Esophagus squamous epithelium (tissue), 5 donors: ENCODE measurements at places on chromosomes 5 and 9. TPM values are rescaled to one million over a fixed set of nuclear protein-coding genes. Genes with fewer than 3 reads are reported as not detected.

- no peak for DNase-seq
These were observed 166.9 kb downstream of the SNCAIP start for GRCh38 chr5:122478741-122479442.

GRCh38 chr5:119220576-119221197 is 135.1 kb upstream of the TNFAIP8 start:
- no peak for DNase-seq

DNA sequence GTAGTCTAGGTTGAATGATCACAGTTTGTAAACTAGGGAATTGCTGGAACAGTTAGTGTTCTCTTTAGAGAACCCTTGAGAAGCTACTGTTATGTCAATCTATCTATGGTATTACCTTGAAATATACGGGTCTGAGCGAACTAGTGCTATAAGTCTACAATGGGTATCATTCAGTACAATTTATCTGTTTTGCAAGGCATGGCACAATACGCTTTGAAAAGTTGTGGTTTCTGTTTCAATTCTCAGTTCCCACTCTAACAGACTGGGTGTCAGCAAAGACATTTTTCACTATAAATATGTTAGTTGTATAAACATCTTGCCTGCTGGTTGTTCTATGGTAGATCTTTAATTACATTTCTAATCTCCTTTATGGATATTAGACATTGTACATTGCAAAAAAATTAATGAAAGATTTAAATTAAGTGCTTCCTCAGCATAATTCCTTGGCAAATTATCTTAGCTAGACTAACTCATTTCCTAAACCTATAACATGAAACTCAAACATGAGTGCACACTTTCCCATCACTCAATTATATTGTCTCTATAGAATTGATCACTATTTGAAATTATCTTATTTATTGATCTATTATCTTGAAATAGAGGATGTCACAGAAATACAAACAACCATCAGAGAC is 24.9 kb upstream of the SLCO6A1 start:
- DNase-seq = no peak

DNA sequence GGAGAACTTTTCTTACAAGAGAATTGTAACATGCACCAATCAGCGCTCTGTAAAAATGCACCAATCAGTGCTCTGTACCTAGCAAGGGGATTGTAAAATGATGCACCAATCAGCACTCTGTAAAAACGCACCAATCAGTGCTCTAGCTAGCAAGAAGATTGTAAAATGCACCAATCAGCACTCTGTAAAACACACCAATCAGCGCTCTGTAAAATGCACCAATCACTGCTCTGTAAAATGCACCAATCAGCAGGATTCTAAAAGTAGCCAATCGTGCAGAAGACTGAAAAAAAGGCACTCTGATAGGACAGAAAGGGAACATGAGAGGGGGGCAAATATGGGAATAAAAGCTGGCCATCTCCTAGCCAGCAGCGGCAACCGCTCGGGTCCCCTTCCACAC is 233.2 kb downstream of the ROR2 start:
- no peak for DNase-seq

The LRRC19 gene
- not detected for total RNA-seq

The HSPB3 gene
- total RNA-seq = 14.1 TPM

The PCDHGB4 gene
- 1.2 TPM for total RNA-seq

DNA sequence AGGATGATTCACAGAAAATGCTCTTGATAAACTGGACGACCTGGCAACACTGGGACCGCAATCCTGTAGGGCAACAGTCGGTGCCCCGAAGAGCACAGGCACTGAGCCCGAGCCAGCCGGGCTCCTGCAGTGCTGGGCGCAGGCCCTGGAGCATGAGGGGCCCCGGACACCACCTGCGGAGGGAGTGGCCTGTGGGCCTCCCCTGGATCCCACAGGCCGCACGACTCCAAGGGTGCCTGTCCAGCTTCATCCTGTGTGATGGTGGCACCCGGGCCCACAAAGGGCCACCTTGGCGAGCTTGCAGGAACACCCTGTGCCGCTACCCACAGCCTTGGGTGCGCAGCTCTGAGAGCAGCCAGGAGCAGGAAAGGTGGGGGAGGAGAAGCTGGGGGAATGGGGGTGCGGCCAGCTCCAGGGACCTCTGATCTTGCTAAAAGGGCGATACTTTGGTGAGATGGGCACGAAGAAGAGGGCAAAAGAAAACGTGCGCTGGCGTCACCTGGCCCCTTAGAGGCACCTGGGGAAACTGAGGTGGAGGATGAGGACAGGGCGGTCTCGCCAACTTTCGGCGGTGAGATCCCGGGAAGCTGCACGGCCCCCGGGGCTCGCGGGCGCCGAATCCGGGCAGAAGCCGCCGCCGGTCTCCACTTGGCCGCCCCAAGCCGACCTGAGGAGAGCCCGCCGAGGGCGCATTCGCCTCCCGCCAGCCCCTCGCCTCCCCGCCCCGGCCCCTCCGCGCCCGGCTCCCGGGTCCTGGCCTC is 722 bp downstream of the TBC1D9B start:
- no peak for DNase-seq

DNA sequence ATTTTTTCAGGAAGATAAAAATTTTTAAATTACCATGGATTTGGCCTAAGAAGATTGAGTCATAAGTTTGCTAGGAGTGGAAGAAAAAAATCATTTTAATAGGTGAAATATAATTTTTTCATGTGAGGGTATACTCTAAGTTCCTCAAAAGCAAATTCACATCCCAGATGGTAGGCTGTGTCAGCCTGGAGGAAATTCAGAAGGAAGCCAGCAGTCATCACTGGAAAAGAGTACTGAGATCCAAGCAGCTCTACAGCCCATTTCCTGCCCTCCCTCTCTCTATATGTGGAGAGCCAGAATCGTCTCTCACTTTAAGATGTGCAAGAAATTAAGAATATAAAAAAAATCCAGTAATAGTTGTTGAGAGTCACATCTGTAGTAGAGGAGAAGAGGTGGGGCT is 126.5 kb upstream of the CDH18 start:
- no peak for DNase-seq
